Lower leg skin (tissue), 4 donors: ENCODE measurements at places on chromosomes 2 and 18. TPM values are rescaled to one million over a fixed set of nuclear protein-coding genes. Genes with fewer than 3 reads are reported as not detected.

The IGFBP5 gene
- 164 TPM for total RNA-seq

The ZBTB7C gene
- 44.2 TPM for total RNA-seq

The PDE11A gene
- total RNA-seq = 0.17 TPM

The ECEL1 gene
- total RNA-seq = not detected

The VWC2L gene
- not detected for total RNA-seq

The SESTD1 gene
- total RNA-seq = 8.7 TPM

The HK2 gene
- total RNA-seq = 27.3 TPM

The KCNS3 gene
- 20.0 TPM for total RNA-seq

The FTCDNL1 gene
- total RNA-seq = not detected

The SLC9A4 gene
- 0.74 TPM for total RNA-seq

The SCYGR4 gene
- not detected for total RNA-seq

The KDSR gene
- 121 TPM for total RNA-seq

The TMX3 gene
- 23.3 TPM for total RNA-seq

The RSAD2 gene
- total RNA-seq = 1.5 TPM

The STON1 gene
- 6.9 TPM for total RNA-seq

The SOX11 gene
- total RNA-seq = 0.21 TPM

The G6PC2 gene
- total RNA-seq = not detected

The COL5A2 gene
- total RNA-seq = 7.7 TPM

The GLI2 gene
- 4.8 TPM for total RNA-seq

The IAH1 gene
- 33.1 TPM for total RNA-seq

The MROH2A gene
- total RNA-seq = 0.26 TPM

The EFEMP1 gene
- 107 TPM for total RNA-seq

The PSMA8 gene
- not detected for total RNA-seq

The KLHL29 gene
- 17.7 TPM for total RNA-seq

The FRZB gene
- total RNA-seq = 20.4 TPM

The RTP5 gene
- not detected for total RNA-seq

The CDK5R2 gene
- not detected for total RNA-seq

The NR4A2 gene
- total RNA-seq = 6.7 TPM

The LIPT1 gene
- 3.3 TPM for total RNA-seq

The RGPD4 gene
- not detected for total RNA-seq

The ELOA2 gene
- total RNA-seq = not detected

The CHRNG gene
- total RNA-seq = not detected

The RALB gene
- 38.1 TPM for total RNA-seq

The MC5R gene
- total RNA-seq = not detected

The NOSTRIN gene
- 15.5 TPM for total RNA-seq
